Hepatocyte (in vitro differentiated cells): ENCODE measurements at places on chromosomes 13 and 19. TPM values are rescaled to one million over a fixed set of nuclear protein-coding genes. Genes with fewer than 3 reads are reported as not detected.

GRCh38 chr19:35740108-35740422 lies 2.2 kb downstream of the IGFLR1 start:
- peak overlapping the region; percentile 47 for H3K4me3 ChIP-seq
- no peaks in the 10 kb centered on the region for H3K27me3 ChIP-seq
- no peak for DNase-seq
- H3K4me1 ChIP-seq: peaks cover 4% of the 10 kb centered on the region
- H3K36me3 ChIP-seq: no peaks in the 10 kb centered on the region

- H3K27ac ChIP-seq: peak overlapping the region; percentile 52
- H3K4me3 ChIP-seq: peak overlapping the region; percentile 82
- DNase-seq: peak; percentile 87
- no peaks in the 10 kb centered on the region for H3K27me3 ChIP-seq
- H3K36me3 ChIP-seq: no peaks in the 10 kb centered on the region
These were observed 11.5 kb upstream of the CNFN start for GRCh38 chr19:42401365-42402303.

DNA sequence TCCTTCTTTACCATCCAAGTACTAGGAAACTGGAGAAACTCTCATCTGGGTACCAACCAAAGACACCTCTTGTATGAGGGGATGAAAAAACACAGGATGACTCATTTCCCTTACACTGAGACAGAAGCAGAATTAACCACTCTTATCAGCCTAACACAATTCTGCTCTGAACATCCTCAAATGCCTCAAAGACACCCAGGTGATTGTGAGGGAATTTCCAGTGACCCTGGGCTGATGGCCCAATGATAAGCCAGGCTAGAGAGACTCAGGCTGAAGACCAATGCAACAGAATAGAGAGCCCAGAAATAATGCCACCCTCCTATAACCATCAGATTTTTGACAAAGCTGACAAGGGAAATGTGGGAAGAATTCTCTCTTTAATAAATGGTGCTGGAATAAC lies 7.0 kb downstream of the ZNF737 start:
- DNase-seq: no peak
- H3K27me3 ChIP-seq: no peaks in the 10 kb centered on the region
- no peak overlapping the region for H3K4me3 ChIP-seq
- no peaks in the 10 kb centered on the region for H3K4me1 ChIP-seq

DNA sequence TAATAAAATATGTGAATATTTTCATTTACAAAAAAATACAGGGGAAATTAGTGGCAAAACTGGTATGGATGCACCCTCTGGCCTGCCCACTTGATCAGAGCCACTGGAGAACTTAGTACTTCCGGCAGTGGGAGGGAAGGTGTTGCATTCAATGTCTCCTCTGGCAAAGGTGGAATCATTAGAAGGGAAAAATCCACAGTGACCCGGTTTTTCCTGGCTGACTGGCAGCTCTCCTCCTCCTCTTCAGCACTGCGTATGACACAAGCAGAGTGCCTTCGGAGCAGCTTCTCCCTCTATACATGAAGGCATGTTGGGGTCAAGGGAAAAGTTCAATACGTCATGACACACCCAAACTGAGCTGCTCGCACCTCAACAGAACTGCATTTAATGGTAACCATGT lies 102.0 kb upstream of the SLC15A1 start:
- H3K4me3 ChIP-seq: no peak overlapping the region
- H3K27me3 ChIP-seq: no peaks in the 10 kb centered on the region
- DNase-seq: no peak
- H3K27ac ChIP-seq: no peak overlapping the region
- H3K36me3 ChIP-seq: no peaks in the 10 kb centered on the region
- no peaks in the 10 kb centered on the region for H3K4me1 ChIP-seq

- no peak overlapping the region for H3K4me3 ChIP-seq
- H3K27me3 ChIP-seq: no peaks in the 10 kb centered on the region
- no peak for DNase-seq
- no peaks in the 10 kb centered on the region for H3K36me3 ChIP-seq
- H3K27ac ChIP-seq: no peak overlapping the region
These were observed 158.3 kb downstream of the FOXO1 start for GRCh38 chr13:40508127-40508526.

- no peak overlapping the region for H3K27ac ChIP-seq
- no peaks in the 10 kb centered on the region for H3K36me3 ChIP-seq
- H3K4me1 ChIP-seq: no peaks in the 10 kb centered on the region
- H3K27me3 ChIP-seq: no peaks in the 10 kb centered on the region
- no peak overlapping the region for H3K4me3 ChIP-seq
These were observed 615.5 kb downstream of the PCDH17 start for GRCh38 chr13:58247080-58247479.

- no peaks in the 10 kb centered on the region for H3K36me3 ChIP-seq
- H3K4me3 ChIP-seq: no peak overlapping the region
- H3K27me3 ChIP-seq: no peaks in the 10 kb centered on the region
- H3K4me1 ChIP-seq: no peaks in the 10 kb centered on the region
- H3K27ac ChIP-seq: no peak overlapping the region
These were observed 110.6 kb downstream of the PCDH9 start for GRCh38 chr13:67119481-67119894.

DNA sequence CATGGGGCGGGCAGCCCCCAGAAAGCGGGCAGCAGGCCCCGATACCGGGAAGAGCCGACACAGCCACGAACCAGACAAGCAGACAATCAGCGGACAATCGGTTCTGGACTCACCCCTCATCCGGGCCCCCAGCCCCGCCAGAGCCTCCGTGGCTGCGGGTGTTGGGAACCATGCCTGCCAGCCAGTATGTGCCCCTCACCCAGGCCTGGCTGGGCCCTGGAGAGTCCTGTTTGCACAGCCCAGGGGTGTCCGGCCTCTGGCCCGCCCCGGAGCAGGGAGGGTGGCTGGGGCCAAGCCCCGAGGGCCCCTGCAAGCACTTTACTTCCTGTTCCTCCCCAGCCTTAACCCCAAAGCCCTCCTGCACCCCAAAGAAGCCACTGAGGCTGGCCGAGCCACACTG lies 7.8 kb downstream of the PODNL1 start:
- no peaks in the 10 kb centered on the region for H3K4me1 ChIP-seq
- DNase-seq: no peak
- no peak overlapping the region for H3K27ac ChIP-seq
- no peaks in the 10 kb centered on the region for H3K27me3 ChIP-seq

- H3K4me3 ChIP-seq: no peak overlapping the region
- no peak overlapping the region for H3K27ac ChIP-seq
- no peaks in the 10 kb centered on the region for H3K36me3 ChIP-seq
- H3K27me3 ChIP-seq: no peaks in the 10 kb centered on the region
These were observed 8.0 kb downstream of the MAP2K2 start for GRCh38 chr19:4115818-4116385.

GRCh38 chr13:21948769-21949474 lies 278.0 kb downstream of the FGF9 start:
- H3K27me3 ChIP-seq: no peaks in the 10 kb centered on the region
- no peak overlapping the region for H3K27ac ChIP-seq
- no peaks in the 10 kb centered on the region for H3K36me3 ChIP-seq
- no peak for DNase-seq
- H3K4me1 ChIP-seq: no peaks in the 10 kb centered on the region
- H3K4me3 ChIP-seq: no peak overlapping the region

DNA sequence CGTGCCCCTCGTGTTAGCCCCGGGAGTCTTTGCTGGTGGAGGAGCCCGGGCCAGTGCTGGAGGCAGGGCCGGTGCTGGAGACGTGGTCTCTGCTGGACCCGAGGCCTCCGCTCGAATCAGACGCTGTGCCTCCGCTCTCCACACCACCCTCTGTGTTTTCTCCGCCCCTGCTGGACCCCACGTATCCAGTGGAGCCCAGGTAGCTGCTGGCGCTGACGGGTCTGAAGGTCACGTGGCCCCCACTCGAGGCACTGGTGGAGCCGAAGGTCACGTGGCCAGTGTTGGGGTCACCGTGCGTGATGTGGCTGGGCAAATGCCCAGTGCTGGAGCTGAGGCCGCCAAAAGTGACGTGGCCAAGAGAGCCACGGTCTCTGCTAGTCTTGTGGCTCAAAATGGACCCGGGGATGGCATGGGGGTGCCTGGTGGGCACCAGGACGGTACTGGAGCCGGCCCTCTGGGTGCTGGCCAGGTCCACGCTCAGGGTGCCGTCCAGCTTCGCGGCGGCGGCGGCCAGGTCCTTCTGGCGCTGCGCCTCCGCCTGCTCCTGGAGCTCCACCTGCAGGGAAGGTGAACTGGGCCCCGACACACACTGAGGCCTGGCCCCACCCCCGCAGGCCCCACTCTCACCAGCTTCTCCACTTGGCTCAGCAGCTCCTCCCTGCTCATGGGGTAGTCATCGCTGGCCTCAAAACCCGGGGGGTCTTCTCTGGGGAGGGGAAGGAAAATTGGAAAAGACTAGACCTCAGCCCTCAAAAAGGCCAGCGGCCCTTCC lies 27.3 kb downstream of the ZNF114 start:
- H3K4me3 ChIP-seq: no peak overlapping the region
- no peaks in the 10 kb centered on the region for H3K36me3 ChIP-seq
- H3K4me1 ChIP-seq: no peaks in the 10 kb centered on the region
- H3K27ac ChIP-seq: no peak overlapping the region
- DNase-seq: no peak
- H3K27me3 ChIP-seq: no peaks in the 10 kb centered on the region

DNA sequence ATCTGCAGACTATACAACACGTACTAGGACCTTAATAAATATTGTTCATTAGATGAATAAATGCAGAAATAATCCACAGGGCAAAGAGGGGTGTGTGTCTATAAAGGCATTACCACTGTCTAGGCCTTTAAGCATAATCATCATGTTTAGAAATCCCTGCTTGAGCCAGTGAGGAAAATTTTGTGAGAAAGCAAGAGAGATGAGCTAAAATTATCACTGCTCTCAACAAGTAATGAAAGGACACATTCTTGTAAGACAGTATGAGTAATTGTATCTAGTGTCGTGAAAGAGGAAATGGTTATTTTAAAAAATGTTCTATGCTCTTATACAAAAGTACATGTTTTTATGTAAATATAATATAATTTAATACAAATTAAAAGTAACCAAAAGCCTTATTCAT lies 1699.4 kb downstream of the PCDH9 start:
- no peaks in the 10 kb centered on the region for H3K36me3 ChIP-seq
- no peak overlapping the region for H3K4me3 ChIP-seq
- no peak for DNase-seq
- no peaks in the 10 kb centered on the region for H3K27me3 ChIP-seq
- H3K27ac ChIP-seq: no peak overlapping the region
- no peaks in the 10 kb centered on the region for H3K4me1 ChIP-seq

- no peaks in the 10 kb centered on the region for H3K36me3 ChIP-seq
- peaks cover 82% of the 10 kb centered on the region for H3K27me3 ChIP-seq
- no peak overlapping the region for H3K27ac ChIP-seq
- peaks cover 21% of the 10 kb centered on the region for H3K4me1 ChIP-seq
- no peak for DNase-seq
- no peak overlapping the region for H3K4me3 ChIP-seq
These were observed 1.8 kb downstream of the CRLF1 start for GRCh38 chr19:18604820-18605159.

- no peak overlapping the region for H3K27ac ChIP-seq
- H3K4me1 ChIP-seq: no peaks in the 10 kb centered on the region
- DNase-seq: no peak
- H3K36me3 ChIP-seq: no peaks in the 10 kb centered on the region
- H3K27me3 ChIP-seq: no peaks in the 10 kb centered on the region
- H3K4me3 ChIP-seq: no peak overlapping the region
These were observed 403.8 kb downstream of the SLITRK5 start for GRCh38 chr13:88074794-88075510.

DNA sequence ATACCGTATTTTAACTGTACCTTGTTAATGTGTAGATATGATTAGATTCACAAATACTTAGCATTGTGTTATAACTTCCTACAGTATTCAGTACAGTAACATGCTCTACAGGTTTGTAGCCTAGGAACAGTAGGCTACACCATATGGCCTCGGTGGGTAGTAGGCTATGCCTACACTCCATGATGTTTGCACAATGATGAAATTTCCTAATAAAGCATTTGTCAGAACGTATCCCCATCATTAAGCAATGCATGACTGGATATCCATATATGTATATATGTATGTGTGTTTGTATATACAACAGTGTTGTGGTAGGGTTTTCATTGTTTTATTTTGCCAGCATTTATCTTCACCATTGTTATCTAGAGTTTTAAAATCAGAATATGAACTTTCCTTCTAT lies 119.4 kb downstream of the SLC7A1 start:
- no peak for DNase-seq
- H3K4me1 ChIP-seq: no peaks in the 10 kb centered on the region
- H3K27me3 ChIP-seq: peaks cover 9% of the 10 kb centered on the region
- no peak overlapping the region for H3K4me3 ChIP-seq
- H3K27ac ChIP-seq: no peak overlapping the region
- no peaks in the 10 kb centered on the region for H3K36me3 ChIP-seq

GRCh38 chr13:33485247-33485646 lies 199.7 kb upstream of the STARD13 start:
- H3K4me3 ChIP-seq: no peak overlapping the region
- H3K27me3 ChIP-seq: no peaks in the 10 kb centered on the region
- no peaks in the 10 kb centered on the region for H3K4me1 ChIP-seq
- DNase-seq: no peak
- H3K36me3 ChIP-seq: no peaks in the 10 kb centered on the region
- H3K27ac ChIP-seq: no peak overlapping the region

GRCh38 chr13:94020426-94020825 lies 459.1 kb downstream of the DCT start:
- H3K4me1 ChIP-seq: no peaks in the 10 kb centered on the region
- H3K4me3 ChIP-seq: no peak overlapping the region
- DNase-seq: no peak
- no peak overlapping the region for H3K27ac ChIP-seq

DNA sequence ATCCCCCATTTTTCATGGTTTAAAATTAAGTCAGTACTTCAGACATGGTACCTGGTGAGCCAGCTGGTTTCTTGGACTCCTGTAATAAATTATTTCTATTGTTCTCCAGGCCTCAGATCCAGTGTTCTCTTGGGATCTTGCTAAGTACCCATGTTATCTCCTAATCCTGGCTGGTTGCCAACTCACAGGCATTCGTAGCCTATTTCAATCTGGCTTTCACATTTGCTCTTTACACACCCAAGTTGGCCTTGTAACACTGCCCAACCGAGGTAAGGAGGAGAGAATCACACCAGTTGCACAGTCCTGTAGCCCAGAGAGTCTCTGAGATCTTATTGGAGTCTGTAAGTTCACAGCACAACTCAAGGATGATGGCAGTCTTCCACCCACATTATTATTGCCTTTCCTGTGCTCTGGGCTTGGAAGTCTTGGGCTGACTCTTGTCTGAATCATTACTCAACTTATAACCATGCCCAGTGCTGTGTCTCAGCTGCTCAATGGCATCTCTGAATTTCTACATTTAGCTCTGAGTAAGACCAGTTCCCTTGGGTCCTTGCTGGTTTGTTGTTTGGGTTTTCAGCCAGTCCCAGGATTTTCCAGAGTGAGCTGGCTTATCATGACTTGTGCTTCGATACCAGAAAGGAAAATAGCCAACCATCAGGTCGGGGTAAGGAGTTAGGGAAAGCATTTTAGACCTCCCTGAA lies 76.6 kb upstream of the KLF12 start:
- no peak overlapping the region for H3K4me3 ChIP-seq
- H3K36me3 ChIP-seq: no peaks in the 10 kb centered on the region
- DNase-seq: peak; percentile 21
- H3K27ac ChIP-seq: no peak overlapping the region
- H3K27me3 ChIP-seq: no peaks in the 10 kb centered on the region

C19orf85 gene
- not detected in 2 replicates for total RNA-seq

RHPN2 gene
- 67.6 and 67.9 TPM in 2 replicates for total RNA-seq

TINCR gene
- total RNA-seq: 0.64 and 1.8 TPM in 2 replicates

FLT1 gene
- total RNA-seq: 37.0 and 40.1 TPM in 2 replicates
